ENCODE measurements at places on chromosomes 12 and 14.

- DNase-seq, result no peak
Measured at GRCh38 chr12:68918960-68919359, 14.0 kb downstream of the CPM start.

- no peak for DNase-seq
Measured at GRCh38 chr14:103382376-103382775, 2.8 kb upstream of the MARK3 start.

- DNase-seq, result peak; percentile 42
Measured at GRCh38 chr14:70640938-70641547, 673 bp upstream of the TTC9 start.

DNA sequence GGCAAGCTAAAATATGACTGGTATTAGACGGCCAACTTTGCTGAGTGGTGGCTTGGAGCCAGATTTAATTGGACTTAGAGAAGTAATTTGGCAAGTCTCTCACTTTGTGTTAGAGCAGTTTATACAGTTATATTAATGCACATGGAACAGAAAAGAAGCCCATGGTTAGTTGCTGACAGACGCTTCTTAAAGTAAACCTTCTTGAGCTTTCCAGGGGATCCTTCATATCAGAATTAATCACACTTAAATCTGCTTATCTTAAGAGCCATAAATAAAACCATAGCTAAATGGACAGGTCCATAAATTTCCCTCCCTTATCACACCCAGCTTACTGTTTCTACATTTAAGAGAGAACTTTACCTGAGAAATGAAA, 9.6 kb downstream of the GSG1 start:
- peak; percentile 79 for DNase-seq

DNA sequence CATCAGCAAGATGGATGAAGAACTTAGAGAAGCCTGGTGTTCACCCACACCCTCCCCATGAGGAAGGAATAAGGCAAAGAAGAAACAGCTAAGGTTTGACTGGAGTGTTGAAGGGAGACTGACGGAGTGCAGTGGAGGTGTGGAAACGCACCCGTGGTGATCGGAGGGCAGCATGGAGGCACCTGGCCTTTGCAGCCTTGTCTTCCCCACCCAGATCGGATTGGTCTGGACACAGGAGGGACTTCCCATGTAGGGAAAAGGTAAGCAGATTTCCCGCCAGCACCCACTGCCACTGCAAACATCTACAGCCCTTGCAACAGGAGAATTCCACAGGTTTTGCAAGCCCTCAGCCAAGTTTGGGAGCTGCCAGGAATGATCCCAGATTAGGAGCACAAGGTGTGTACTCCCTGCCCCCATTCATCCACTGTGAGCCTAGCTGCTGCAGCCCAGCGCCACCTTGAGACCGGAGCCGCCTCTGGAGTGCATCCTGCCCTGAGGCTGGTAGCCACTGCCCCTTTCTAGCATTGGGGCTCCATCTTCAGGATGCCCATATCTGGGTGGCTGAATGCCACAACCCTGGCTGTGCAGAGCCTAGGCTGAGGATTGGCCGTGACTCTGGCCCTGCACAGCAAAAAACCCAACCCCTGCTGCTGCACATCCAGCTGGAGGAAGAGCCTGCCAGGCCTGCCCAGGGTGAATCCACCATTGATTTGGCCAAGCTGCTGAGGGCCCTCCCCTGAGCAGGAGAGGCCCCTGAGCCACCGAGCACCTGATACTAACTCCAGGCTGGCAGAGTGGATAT, 411.1 kb downstream of the TMEM121 start:
- DNase-seq, result no peak

DNA sequence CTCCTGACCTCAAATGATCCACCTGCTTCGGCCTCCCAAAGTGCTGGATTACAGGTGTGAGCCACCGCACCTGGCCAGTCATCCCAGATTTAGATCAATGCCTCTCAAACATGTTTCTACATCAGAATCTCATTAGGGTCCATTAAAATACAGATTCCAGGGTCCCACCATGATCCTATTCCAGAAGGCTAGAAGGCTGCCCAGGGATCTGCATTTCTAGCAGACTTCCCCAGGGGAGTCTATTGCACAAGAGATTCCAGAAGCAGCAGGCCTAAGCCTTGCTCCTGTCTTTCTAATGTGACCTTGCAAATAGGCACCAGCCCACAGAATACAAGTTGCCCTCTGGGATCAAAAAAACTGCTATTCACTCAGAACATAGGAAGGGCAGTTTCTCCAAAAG, 81.5 kb downstream of the SCARB1 start:
- DNase-seq, result no peak

- DNase-seq, result no peak
Measured at GRCh38 chr14:76729953-76730505, 31.2 kb upstream of the VASH1 start.

- no peak for DNase-seq
Measured at GRCh38 chr14:85688006-85688405, 158.1 kb downstream of the FLRT2 start.

- DNase-seq, result no peak
Measured at GRCh38 chr12:96297504-96297903, 102.7 kb downstream of the CDK17 start.

DNA sequence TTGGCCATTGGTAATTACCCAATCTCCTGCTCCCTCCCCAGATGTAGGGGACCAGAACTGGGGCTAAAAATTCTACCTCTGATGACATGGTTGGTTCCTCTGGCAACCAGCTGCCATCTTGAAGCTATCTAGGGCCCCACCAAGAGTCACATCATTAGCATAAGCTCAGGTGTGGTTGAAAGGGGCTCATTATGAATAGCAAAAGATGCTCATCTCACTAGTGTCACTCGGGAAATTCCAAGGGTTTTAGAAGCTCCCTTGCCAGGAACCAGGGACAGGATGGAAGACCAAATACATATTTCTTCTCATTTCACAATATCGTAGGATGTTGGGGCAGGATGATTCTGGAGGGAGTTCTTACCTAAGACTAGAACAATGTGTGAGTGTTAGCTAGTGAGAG, 38.6 kb downstream of the EID3 start:
- no peak for DNase-seq

DNA sequence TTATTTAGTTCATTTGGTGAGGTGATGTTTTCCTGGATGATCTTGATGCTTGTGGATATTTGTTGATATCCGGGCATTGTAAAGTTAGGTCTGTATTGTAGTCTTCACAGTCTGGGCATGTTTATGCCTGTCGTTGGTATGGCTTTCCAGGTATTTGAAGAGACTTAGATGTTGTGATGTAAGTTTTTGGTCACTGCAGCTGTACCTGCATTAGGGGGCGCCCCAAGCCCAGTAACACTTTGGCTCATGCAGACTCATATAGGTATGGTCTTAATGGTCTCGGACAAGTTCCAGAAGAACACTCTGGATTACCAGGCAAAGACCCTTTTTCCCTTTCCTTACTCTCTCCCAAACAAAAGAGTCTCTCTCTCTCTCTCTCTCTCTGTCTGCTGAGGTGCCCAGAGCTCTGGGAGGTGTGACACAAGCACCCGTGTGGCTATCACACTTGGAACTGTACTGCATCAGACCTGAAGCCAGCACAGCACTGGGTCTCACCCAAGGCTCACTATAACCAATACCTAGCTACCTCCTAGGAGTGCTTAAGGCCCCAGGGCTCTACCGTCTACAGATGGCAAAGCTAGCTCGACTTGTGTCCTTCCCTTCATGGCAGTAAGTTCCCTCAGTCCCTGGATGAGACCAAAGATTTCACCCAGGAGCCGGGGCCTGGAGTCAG, 425.8 kb upstream of the ATXN7L3B start:
- no peak for DNase-seq

DNA sequence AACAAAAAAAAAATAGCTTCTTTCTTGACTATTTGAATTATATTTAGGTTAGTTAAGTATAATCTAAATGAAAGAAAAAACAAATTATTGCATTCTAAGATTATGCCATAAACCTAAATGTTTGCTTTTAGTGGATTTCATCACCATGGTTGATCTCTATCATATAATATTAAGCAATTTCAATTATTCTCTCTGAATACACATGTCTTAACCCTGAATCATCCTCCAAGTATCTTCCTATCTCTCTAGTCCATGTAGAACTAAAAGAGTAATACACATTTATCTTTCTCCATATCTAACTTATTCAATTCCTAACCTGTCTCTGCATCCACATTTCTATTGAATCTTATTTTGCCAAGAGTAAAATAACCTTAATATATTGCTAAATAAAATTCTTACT, 59.6 kb downstream of the PPFIA2 start:
- DNase-seq, result no peak

DNA sequence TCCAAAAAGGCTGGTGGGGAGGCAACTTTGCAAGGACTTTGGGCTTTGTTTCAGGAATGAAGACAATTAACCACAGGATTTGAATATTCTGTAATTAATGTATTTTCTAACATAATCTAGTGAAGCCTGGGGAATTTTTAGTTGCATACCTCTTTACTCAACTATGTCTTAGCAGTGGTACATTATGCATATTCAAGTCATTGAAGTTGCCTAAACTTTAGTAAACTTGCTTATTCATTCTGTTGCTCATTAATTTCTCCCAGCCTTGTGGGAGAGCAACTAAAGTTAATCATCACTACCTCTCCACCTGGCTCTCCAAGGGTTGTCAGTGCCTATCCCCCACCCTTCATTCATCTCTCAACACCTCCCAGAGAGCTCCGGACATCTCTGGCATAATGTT, 54.2 kb downstream of the IFNG-AS1 start:
- no peak for DNase-seq

DNA sequence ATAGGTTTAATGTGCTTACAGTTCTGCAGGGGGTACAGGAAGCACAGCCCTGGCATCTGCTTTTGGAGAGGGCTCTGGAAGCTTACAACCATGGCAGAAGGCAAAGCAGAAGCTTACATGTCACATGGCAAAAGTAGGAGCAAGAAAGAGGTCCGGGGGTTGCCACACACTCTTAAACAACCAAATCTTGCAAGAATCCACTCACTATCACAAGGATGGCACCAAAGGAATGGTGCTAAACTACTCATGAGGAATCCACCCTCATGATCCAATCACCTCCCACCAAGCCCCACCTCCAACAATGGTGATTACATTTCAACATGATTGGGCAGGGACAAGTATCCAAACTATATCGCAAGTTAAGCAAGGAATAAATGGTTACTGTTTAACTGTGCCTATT, 255.8 kb upstream of the AVPR1A start:
- no peak for DNase-seq

GRCh38 chr14:84420221-84420620, 1109.7 kb upstream of the FLRT2 start:
- DNase-seq, result no peak

- no peak for DNase-seq
Measured at GRCh38 chr14:32896979-32897697, 41.5 kb upstream of the NPAS3 start.

- DNase-seq, result no peak
Measured at GRCh38 chr14:106665814-106666213, 1139.4 kb downstream of the TMEM121 start.

DNA sequence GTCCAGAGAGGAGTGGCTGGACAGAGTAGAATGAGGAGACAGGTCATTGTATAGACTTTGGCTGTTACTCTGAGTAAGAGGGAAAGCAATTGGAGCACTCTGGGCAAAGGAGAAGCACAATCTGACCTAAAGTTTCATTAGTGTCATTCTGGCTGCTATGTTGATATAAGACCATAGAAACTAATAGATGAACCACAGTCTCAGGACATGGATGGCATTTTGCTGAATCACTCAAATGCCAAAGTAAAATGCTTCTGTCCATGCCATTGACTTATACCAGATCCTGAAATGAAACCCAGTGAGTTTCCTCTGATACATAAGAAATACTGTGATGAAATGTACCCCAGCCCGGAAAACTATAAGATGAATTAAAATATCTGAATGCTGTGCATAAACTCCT, 65.8 kb upstream of the COCH start:
- no peak for DNase-seq

DNA sequence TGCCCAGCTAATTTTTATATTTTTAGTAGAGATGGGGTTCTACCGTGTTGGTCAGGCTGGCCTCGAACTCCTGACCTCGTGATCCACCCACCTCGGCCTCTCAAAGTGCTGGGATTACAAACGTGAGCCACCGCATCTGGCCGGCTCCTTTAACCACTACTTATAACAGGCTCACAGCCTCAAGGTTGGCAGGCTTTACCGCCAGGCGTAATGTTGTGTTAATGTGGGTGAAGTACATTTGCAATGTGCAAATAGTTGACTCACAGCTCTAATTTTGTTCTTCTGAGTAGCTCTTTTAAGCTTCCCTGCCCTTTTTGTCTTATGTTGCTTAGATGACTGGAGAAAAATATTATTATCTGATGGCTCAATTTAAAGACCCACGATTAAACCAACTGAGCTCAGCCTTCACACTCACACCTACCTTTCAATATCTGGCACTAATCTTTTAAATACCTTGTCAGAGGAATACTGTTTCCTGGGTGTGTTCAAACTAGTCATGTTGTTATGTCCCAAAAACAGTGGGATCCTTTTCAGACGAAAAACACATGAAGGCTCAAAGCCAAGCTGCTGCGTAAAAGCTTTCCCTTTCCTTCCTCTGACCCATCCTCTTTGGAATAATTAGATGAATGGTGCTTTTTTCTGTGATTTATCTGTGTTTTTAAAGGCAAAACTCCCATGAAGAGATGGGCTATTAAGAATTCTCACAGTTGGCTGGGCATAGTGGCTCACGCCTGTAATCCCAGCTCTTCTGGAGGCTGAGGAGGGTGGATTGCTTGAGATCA, 57.2 kb upstream of the USP44 start:
- DNase-seq, result no peak

DNA sequence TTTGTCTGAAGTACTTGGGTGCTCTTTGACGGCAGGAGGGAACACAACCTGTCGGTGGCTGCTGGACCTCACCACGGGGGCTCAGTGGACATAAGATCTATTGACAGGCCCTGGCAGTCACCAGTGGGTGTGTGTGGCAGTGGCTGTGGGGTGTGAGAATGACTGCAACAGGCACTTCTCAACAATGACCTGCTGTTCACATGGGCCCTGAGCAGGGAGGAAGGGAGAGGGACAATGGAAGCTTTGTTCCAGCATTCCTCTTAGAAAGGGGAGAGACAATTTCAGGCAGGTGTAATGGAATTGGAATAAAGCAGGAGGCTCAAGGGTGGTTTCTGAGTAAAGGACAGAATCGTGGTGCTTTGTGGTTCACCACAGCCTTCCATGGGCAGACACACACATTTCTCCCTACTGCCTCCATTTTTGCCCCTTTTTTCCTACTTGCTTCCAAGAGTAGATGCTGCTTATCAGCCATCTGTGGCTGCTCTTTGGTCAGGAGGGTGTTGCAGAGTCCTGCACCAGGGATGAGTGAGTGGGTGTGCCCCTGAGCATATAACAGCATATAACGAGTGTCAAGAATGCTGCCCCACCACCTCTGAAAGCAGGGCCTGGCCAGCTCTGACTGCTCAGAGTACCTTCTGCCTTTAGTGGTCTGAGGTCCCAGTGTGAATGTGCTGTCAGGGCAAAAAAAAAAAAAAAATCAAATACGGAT, 267.7 kb downstream of the RASSF9 start:
- no peak for DNase-seq

DNA sequence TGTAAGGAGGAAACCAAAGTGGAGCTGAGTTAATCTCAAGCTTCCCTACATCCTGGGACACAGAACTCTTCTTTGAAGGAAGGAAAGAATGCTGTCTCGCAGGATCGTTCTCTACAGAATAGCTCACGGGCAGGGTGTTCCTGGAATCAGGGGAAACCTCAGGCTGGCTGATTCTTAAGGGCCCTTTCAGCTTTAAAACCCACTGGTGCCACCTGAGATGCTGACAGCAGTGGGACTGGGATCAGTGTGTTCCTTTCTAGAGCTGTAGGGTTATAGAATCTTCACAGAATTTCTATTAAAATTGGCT, 47.8 kb downstream of the UBE3B start:
- no peak for DNase-seq

Data from NCI-H524 treated with DMSO at 0.1 percent for 48 hours (cell line).